Tongue (tissue), 3 donors: ENCODE measurements at places on chromosomes 5 and 9. TPM values are rescaled to one million over a fixed set of nuclear protein-coding genes. Genes with fewer than 3 reads are reported as not detected.

Gene MARCHF3
- 5.1 TPM for total RNA-seq

Gene NR6A1
- total RNA-seq: 1.0 TPM

Gene OR1J4
- not detected for total RNA-seq

Gene LCN15
- total RNA-seq: not detected

Gene KCNV2
- total RNA-seq: not detected

Gene GRXCR2
- total RNA-seq: not detected

Gene SLC2A6
- total RNA-seq: 0.92 TPM

Gene LRRC8A
- total RNA-seq: 25.8 TPM

Gene STC2
- total RNA-seq: 29.2 TPM

Gene SLC6A3
- 0.10 TPM for total RNA-seq

Gene SPATA31D4
- total RNA-seq: not detected

Gene ELOVL7
- 4.7 TPM for total RNA-seq

Gene DBH
- total RNA-seq: 0.10 TPM

Gene PHF24
- 0.31 TPM for total RNA-seq

Gene ABCA1
- total RNA-seq: 23.6 TPM

Gene SHC3
- 1.1 TPM for total RNA-seq
